ENCODE measurements at places on chromosomes 6 and 20.

DNA sequence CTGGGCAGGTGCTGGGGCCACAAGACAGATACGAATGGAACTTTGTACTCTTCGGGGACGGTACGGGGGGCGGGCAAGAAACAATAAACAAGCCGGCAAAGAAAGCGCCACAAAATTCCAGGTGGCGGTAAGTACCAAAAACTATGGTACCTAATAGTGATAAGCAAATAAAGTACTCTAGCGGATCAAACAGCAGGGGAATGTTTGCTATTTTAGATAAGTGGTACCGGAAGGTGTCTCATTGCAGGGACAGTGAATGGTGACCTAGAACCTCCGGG is 15.1 kb upstream of the RIPK1 start:
- no peak for DNase-seq

DNA sequence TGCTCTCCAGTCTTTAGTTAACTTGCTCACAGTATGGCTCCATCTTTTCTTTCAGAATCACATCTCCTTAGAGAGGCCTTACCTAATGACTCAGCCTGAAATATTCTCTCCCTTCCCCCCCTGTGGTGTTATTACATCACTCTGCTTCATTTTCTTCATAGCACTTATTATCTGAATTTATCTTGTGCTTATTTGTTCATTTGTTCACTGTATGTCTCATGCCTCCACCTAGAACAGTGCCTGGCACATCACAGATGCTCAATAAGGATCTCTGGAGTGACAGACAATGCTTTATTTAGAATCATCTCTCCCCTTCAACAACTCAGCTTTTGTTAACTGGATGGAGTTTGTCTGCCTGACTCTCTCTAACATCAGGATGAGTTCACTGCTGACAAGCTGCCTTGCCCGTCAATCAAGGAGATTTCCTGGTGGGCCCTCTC is 96.6 kb upstream of the MAN1A1 start:
- DNase-seq: peak; percentile 92

DNA sequence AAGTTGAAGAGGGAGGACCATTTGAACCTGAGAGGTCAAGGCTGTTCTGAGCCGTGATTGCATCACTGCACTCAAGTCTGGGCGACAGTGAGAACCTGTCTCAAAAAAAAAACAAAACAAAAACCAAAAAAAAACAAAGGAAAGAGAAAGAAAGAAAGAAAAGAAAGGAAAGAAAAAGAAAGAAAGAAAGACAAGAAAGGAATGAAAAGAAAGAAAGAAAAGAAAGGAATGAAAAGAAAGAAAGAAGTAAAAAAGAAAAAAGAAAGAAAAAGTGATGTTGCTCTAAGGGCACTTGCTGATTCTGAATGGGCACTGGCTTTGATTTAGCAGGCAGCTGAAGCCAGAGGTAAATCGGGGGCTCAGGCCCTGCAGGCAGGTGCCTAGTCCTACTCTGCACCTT is 161.0 kb downstream of the MCHR2 start:
- DNase-seq: no peak

DNA sequence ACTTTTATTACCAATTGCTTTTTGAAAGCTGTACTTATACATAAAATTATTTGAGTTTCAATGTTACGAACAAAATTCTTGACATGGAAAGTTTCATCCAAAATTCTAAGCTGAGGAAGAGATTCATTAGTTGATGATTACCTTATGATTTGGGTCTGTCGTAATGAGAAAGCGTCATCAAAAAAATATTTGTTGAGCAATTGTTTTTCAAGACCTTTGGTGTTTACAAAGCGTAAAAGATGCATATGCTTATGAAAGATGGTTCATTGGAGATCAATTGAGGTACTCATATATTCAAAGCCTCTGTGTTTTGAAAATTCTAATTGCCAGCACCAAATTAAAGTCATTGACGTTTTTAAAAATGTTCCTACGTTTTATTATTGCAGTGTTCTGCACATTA is 110.5 kb upstream of the DOK5 start:
- no peak for DNase-seq

DNA sequence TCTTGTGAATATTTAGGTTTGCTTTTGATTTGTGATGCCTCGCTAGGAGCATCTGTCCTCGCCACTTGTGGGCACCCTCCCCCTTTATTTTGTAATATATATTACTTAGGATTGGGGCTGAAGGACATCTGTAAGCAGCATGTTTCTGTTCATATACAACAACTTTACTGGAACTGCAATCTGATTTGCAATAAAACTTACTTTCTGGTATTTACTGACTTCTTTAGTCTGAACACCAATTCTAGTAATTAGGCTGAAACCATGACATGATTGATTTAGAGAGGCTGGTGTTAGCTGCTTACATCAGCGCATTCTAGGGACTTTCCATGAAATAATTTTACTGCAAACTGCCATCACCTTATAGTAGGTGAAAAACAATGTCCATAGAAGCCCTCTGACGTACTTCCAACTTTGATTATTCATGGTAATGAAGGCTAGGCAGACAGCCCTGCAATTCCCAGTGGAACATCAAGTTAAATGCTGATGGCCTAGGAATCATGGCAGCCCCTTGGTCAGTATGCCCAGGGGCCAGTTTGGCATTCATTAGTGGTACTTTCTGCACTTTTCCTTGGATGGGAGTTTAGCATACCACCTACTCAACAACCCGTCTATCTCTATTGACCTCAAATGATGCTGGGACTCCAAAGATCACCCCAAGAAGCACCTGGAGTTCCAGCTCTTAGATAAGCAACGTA is 132.9 kb upstream of the MCHR2 start:
- no peak for DNase-seq

GRCh38 chr6:169618526-169619490 is 83.0 kb downstream of the WDR27 start:
- peak; percentile 96 for DNase-seq

DNA sequence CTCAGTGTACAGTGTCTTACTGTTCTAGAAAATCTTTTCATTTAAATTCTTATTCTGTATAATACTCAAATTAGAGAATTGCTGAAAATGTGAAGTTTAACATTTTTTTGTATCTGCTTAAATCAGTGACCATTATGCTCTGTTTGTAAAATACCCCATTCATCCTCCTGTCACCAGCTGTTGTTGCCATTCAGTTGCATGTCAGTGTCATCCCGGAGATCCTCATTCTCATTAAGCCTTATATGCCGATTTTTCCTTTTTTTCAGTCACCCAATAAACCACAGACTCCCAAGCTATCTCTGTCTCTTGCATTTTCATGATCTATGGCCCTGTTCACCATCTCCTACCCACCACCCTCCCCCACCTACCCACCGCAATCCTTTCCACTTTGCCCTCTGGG is 20.4 kb downstream of the GTF2H5 start:
- DNase-seq: no peak

GRCh38 chr6:41677124-41677921 is 39.1 kb downstream of the MDFI start:
- DNase-seq: no peak

DNA sequence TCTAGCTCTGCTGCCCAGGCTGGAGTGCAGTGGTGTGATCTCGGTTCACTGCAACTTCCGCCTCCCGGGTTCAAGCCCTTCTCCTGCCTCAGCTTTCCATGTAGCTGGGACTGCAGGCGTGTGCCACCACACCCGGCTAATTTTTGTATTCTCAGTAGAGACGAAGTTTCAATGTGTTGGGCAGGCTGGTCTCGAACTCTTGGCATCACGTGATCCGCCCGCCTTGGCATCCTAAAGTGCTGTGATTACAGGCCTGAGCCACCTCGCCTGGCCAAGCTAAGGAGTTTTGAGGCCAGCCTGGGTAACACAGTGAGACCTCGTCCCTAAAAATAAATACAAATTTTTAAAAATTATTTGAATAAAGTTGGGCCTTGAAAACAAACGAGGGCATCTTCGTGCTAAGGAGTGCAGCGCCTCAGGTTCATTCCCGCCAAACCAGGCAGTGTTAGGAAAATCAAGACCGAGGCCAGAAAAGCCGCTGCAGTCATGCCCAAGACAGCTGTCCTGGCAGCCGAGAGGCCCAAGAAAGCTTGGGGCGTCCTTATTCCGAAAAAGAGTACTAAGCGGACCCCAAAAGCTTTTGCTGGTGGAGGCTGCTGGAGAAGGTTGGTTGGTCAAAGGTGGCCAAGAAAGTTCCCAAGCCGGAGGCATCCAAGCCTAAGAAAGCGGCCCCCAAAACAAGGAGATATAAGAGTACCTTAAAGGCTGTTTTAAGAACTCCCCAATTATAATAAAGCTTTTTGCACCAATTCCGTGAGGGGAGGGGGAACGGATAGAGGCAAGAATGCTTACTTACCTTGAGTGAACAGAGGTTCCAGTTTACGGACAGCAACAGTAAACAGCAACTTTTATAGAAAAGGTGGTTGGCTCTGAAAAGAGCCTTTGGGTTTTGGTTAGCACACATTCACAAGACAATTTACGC is 109.0 kb downstream of the HFE start:
- DNase-seq: peak; percentile 25

DNA sequence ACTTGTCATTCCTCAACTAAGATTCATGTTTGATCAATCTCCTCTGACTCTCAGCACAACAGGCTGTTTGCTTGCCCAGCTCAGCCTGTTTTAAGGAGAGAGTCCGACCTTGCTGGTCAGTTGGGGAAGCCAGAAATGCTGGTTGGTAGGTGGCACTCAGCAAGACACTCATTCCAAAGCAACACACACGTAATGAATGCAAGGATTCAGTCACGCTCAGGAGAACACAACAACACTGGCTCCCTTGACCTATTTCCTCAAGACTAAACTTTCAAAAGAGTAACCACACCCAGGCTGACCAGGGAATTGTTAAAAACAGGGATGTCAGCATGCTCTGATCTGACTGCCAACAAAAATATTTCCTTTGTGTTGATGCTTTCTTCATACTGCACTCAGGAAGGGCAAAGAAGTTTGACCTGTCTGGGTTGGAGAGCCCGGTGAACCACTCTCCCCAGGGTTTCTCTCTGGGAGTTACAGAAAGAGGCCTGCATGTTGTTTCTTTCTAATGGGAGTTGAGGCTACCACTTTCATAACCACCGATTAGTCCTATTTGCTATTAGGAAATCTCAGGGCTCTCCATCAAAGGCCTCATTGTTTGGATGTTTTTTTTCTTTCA is 25.6 kb upstream of the PREP start:
- peak; percentile 94 for DNase-seq

DNA sequence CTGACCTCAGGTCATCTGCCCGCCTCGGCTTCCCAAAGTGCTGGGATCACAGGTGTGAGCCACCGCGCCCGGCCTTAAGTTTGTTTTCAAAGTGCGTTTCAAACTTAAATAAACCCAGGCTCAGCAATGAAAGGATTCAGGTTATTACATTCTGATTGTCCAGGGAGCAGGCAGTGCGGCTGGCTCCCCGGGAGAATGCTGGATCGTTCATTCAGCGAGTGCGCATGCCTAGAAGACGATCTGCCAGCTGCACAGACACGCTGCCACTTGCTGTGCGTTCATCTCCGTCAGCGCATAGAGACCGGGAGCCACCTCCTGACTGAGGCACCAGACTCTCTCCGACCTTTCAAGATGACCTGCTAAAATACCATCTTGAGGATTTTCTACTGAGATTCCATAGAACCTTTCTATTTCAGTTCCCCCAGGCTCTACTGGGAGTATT is 163.9 kb upstream of the ZNF217 start:
- DNase-seq: no peak

- DNase-seq: peak; percentile 77
These were observed 501 bp downstream of the PLCG1 start for GRCh38 chr20:41137614-41138474.

DNA sequence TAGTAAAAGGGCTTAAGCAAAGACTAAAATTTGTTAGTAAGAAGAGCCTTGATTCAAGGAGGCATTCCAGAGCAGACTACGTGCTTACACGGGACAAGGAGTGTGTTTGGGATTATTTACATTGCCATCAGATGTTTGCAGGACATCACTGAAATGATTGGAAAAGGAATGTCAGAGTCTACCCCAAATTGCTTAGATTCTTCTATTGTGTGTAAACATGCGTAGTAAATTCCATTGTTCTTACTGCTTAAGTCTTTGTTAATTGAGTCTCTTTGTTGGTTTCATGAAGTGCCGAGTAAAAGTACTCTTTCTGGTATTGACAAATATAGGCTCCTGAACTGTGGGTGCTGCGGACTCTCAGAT is 60.5 kb downstream of the CD83 start:
- no peak for DNase-seq

DNA sequence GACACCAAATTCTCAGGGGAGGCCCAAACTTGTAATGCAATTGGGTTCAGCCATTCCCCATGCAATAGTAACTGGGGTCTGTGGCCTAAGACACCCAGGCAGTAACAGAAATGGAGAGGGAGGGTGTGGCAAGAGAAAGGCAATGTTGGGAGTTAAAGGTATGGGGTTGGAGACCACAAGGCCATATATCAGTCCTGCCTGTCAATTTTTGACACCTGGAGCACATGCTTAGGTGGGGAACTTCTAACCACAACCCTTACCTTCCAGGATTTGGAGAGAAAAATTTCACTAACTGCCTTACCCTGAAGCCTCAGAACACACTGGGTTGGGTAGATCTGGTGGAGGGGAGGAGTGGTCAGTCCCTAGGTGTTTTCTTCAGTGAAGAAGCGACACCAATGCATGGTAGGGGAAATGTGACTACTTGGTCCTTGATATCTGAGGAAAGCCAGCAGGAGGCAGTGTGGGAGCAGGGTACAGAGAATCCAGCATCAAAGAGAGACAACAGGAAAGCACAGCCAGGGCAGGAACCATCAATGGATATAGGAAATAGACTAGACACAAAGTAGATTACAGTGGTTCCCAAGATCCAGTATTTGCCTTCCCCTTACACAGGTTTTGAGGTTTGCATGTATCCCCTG is 6.8 kb upstream of the USP49 start:
- DNase-seq: no peak

GRCh38 chr20:24040896-24041459 is 52.4 kb upstream of the GGTLC1 start:
- DNase-seq: no peak

- DNase-seq: no peak
These were observed 16.2 kb downstream of the BNIP5 start for GRCh38 chr6:36320475-36320874.

GRCh38 chr20:9810738-9811137 is 28.1 kb downstream of the PAK5 start:
- DNase-seq: no peak

GRCh38 chr6:68639826-68640490 is 4.9 kb downstream of the ADGRB3 start:
- DNase-seq: no peak

- no peak for DNase-seq
These were observed 78.9 kb downstream of the THBS2 start for GRCh38 chr6:169174516-169175359.

DNA sequence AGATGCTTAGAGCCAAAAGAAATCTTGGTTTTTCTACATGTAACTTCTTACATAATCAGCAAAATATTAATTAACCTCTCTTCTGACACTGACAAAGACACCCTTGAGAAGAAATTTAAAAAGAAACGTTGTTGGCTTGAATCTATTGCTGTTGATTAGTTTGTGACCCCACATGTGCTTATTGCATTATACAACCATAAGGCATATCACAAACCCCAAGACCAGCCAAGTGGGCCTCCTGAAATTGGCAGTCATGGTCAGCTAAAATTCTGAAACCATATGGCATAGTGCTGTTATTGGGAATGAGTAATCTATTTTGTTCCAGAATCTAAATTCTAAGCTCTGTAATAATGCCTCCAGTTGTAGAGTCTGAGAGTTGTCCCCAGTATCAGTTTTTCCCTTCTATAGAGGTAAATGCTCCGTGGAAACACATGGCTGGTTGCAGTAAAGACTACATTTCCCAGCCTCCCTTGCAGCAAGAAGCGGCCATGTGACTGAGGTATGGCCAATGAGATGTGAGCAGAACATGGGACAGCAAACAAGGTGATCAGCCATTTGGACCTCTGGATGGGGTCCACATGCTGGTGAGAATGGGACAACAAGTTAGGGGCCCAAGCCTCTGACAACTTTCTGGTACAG is 42.3 kb upstream of the PTPN1 start:
- DNase-seq: peak; percentile 41
